Breast epithelium (tissue), 4 donors: ENCODE measurements at places on chromosomes 2 and 18.

GRCh38 chr2:190327867-190328572, 8.4 kb upstream of the HIBCH start:
- no peak for DNase-seq

- DNase-seq = no peak
These were observed 150.6 kb upstream of the EPC2 start for GRCh38 chr2:148493822-148494563.

DNA sequence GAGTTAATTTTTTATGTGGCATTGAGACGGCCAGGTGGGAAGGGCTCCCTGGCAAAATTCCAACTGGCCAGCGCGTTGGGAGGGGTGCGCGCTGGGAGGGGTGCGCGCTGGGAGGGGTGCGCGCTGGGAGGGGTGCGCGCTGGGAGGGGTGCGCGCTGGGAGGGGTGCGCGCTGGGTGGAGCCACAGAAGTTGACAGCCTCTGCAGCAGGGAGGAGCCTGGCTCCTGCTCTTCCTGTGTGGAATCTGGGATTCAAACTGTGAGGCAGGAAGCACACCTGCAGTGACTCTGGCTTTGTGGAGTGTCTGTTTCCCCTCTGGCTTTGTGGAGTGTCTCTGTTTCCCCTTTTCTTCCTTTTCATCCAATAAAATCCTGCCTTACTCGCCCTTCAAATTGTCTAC, 147.9 kb upstream of the CBLN2 start:
- DNase-seq = no peak

- no peak for DNase-seq
These were observed 58.3 kb upstream of the MAPRE3 start for GRCh38 chr2:26911911-26912861.

DNA sequence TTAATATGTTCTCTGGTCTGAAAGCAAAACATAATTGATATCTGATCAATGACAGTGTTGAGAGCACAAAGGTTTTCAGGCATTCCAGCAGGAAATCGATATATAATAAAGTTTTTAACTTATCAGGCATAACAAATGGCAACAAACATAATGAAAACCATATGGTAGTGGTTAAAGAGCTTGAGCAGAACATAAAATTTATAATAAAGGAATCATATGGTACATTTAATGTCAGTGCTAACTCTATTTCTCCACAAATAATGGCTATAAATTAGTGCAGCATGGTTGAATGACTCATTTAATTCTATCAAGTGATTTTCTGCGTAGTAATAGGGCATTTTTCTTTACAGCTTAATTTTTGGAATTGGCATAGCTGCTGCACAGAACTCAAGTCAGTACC, 306.2 kb downstream of the FSIP2 start:
- DNase-seq = no peak

DNA sequence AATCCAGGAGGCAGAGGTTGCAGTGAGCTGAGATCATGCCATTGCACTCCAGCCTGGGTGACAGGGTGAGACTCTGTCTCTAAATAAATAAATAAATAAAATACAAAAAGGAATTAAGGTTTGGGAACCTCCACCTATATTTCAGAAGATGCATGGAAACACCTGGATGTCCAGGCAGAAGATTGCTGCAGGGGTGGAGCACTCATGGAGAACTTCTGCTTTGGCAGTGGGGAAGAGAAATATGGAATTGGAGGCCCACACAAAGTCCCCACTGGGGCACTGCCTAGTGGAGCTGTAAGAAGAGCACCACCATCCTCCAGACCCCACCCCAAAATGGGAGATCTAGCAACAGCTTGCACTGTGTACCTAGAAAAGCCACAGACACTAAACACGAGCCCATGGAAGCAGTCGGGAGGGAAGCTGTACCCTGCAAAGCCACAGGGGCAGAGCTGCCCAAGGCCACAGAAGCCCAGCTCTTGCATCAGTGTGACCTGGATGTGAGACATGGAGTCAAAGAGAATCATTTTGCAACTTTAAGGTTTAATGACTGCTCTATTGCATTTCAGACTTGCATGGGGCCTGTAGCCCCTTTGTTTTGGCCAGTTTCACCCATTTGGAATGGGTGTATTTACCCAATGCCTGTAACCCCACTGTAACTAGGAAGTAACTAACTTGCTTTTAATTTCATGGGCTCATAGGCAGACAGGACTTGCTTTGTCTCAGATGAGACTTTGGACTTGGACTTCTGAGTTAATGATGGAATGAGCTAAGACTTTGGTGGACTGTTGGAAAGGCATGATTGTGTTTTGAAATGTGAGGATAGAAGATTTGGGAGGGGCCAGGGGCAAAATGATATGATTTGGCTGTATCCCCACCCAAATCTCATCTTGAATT, 265.3 kb downstream of the ZEB2 start:
- no peak for DNase-seq

- DNase-seq = peak; percentile 20
These were observed 114.8 kb downstream of the RDH14 start for GRCh38 chr2:18445433-18446320.

DNA sequence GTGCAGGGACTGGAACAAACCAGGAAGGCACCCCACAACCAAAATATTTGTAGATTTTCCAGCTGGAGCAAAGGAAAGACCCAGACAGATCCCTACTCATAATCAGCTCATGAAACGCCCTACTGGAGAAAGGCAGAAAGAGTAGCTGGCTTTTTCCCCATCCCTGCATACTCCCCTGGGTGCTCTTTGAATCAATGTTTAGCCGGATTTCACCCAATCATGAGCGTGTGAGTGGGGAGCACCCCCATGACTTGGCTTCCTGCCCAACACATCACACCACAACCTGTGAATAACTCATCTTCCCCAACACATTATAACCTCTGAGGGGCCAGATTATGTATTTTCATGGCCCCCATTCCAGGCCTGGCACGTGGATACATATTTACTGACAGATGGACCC, 35.1 kb upstream of the SLC14A1 start:
- no peak for DNase-seq

DNA sequence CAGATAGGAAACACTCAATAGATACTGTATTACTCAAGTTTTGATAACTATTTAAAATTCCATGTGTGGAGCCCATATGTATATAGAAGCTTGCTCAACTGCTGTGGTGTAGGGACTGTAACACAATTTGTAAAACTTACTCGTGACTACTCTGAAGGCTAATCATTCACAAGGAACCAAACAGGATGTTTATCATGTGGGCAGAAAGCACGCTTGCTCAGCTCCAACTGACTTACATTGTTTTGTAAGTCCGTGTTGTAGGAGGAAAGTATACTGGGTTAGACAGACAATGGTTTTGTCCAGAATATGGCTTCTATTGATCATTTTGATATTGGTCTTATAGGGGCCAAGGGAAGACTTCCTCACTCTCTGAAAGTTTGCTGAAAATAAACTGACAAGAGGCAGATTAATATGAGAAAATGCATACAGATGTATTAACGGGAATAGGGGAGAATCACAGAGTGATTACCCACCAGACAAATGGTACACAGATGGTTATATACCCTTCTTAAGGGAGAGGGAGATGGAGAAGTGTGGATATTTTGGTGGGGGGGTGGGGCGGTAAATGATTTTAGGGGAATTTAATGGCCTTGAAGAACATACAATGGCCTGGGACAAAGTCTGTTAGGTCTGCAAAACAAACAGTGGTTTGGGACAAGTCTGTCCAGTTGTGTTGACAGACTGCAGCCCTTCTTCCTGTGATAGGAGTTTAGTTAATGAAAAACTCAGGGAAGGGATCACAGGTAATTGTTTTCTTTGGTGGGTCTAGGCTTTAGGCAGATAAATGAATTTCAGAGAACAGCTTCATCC, 259.3 kb upstream of the SP5 start:
- DNase-seq = no peak

DNA sequence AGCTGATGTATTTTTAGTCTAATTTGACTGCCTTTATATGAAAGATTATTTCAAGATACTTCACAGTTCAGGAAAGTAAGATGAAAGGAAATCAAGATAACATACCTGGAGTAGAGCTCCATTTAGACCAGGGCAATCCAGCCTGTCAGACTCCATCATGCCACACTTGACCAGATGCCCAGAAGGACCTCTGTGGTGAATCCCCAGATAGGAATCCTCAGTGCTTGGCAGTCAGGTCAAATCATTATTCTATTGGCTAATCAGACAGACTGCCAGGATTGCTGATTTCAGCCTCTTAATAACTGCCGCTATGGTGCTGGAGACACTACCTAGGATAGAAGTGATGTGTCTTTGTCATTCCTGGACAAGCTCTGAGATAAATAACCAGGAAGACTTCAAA, 404.2 kb downstream of the STK39 start:
- DNase-seq = no peak

- DNase-seq = no peak
These were observed 107.6 kb downstream of the STRN start for GRCh38 chr2:36858551-36859365.

- DNase-seq = no peak
These were observed 98.2 kb downstream of the DYSF start for GRCh38 chr2:71551631-71551915.

DNA sequence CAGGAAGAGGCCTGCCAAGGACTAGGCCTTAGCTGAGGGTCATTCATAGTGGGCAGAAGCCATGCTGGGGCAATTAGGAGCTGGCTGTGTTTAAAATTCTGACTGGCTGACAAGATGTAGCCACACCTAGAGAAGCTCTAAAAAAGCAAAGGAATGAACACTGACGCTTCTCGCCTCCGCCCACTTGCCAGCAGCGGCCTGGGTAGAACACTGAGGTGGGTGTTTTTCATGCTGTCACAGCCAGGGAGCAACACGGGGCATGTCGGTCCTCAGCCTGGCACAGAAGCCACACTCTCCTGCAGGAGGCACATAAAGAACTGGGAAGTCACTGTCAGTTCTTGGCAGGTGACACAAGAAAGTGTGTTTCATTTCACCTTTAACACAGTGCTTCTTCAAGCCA, 10.4 kb downstream of the CHST10 start:
- peak; percentile 26 for DNase-seq

GRCh38 chr18:42025491-42025890, 70.5 kb downstream of the PIK3C3 start:
- no peak for DNase-seq

DNA sequence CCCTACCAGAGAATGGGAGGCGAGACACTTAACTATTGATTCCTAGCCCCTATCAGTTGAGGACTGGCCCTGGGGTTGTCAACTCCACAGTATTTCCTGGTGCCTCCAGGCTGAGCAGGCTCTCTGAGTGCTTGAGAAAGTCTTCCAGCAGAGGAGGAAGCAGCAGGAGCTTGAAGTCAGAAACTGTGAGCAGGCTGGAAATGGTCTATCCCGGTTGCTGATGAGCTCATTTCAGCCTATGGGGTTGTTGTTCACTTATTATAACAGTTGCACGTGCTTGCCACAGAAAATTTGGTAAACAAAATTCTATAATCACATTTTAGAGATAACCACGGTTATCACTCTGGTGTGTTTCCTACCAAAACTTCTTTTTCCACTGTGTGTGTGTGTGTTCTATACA, 254.7 kb upstream of the THUMPD2 start:
- DNase-seq = no peak

DNA sequence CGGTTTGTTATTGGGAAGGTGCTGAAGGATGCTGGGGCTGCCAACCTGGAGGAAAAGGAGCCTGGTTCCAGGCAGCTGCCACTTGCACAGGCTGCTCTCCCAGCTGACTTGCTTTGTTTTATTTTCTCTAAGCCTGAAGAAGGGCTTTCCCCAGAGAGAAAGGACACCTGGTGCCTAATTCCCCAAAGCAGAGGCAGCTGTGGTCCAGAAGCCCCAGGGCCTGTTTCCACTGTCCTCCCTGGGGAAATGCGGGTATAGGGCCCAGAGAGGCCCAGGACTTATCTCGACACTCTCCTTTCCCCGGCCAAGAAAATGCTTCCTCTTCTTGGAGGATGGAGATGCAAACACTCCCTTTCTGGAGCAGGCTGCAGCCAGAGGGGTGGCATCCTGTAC, 30.1 kb downstream of the INO80C start:
- no peak for DNase-seq

GRCh38 chr2:34853646-34854045, 1254.5 kb upstream of the FAM98A start:
- no peak for DNase-seq

GRCh38 chr2:23484275-23484674, 99.3 kb downstream of the KLHL29 start:
- DNase-seq = no peak

DNA sequence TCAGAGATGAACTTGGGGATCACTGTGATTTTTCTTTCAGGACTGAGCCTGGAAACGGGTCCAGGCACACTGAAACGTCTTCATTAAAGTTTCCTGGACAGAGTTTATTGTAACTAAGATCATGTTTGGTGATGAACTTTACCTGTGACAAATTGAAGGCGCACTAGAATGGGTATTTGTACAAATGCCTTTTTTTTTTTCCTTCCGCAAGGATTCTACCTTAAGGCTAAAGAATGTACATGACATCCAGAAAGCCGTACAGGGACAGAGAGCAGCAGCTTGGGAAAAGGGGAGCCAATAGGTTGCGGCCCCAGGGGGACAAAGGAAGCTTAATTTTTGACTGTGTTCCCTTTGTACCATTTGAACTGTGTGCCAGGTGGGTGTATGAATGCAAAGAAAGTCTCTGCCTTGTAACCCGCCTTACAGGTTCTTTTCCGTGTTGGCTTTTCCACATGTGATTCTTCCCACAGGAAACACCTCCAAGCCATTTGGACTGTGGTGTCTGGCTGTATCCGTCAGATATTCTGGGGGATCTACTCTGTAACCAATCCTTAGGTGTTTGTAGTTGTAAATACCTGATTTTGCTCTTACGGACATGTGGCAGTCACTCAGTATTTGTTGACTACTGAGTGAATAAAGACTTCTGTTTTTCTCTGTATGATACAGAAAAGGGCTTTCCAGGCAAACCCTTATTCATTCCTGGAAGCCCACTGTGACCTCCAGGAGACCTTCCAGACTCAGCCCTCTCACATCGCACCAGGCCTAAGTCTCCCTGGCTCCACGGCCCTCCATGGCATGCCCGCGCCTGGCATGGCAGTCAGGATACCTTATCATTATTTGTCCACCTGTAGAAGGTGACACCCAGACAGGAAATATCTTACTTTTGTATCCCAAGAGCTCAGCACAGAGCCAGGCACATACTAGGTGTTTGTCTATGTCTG, 1.1 kb downstream of the LRRFIP1 start:
- no peak for DNase-seq

DNA sequence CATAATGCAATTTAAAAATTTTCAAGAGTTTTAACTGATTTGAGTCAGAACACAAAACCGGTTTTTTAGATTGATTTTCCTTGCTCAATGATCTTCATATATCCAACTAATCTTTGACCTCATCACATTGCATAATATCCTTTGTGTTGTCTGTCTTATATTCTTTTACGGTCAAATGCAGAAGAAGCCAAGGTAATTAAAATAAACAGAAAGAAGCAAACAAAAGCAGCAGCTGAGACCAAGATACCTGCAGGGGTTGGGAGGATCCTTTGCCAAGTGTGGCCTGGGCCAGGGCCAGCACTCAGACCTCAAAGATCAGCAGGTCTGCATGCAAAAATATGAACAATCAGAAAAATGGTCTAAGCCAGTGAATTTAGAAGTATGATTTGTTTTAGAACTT, 428.9 kb upstream of the NETO1 start:
- DNase-seq = peak; percentile 57
